Natural killer cell treated with Interleukin-12 subunit alpha and Interleukin-12 subunit beta and Interleukin-15 and Interleukin-18, amount 100 ng/mL, for 72 hours (primary cell): ENCODE measurements at places on chromosomes 4 and X. TPM values are rescaled to one million over a fixed set of nuclear protein-coding genes. Genes with fewer than 3 reads are reported as not detected.

The ATP1B4 gene
- not detected for total RNA-seq

The BRS3 gene
- not detected for total RNA-seq

The MGAT4D gene
- not detected for total RNA-seq

The SMIM31 gene
- total RNA-seq: not detected

The EPGN gene
- total RNA-seq: not detected

The ZMAT1 gene
- total RNA-seq: 1.4 TPM

The TLL1 gene
- 0.31 TPM for total RNA-seq

The SNCA gene
- total RNA-seq: 19.8 TPM

The FRG2 gene
- total RNA-seq: not detected

GRCh38 chr4:109254845-109255244 lies 47.6 kb downstream of the COL25A1 start:
- DNase-seq: no peak

- DNase-seq: no peak
Observed at GRCh38 chrX:140510306-140510676, 5.4 kb upstream of the SOX3 start.

- no peak for DNase-seq
Observed at GRCh38 chr4:81756973-81757372, 285.3 kb upstream of the RASGEF1B start.

DNA sequence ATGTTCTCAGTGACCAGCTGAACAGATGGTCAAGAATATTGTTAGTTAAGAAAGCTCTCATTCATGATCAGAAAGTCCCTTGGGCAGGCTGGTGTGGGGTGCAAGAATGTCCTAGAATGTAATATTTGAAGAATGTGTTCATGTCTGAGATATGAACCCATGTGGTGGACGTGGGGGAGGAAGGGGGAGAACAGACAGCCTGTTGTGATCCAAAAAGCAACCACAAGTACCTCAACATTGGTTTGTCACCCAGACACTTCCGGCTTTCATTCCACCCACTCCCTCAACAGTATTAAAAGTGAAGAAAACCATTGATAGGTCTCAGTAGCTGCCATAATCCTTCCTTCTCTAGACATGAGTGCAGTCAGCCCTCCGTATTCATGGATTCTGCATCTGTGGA lies 82.2 kb downstream of the MAML3 start:
- peak; percentile 88 for DNase-seq

- no peak for DNase-seq
Observed at GRCh38 chr4:172048666-172049065, 235.5 kb downstream of the GALNTL6 start.

- DNase-seq: peak; percentile 63
Observed at GRCh38 chr4:83114576-83114975, at the start of gene PLAC8. PLAC8 (minus strand) TSS chr4:83114729; CDS start chr4:83107921, 6,808 bp downstream.

GRCh38 chrX:82218361-82218760 lies 1016.5 kb downstream of the SH3BGRL start:
- no peak for DNase-seq

DNA sequence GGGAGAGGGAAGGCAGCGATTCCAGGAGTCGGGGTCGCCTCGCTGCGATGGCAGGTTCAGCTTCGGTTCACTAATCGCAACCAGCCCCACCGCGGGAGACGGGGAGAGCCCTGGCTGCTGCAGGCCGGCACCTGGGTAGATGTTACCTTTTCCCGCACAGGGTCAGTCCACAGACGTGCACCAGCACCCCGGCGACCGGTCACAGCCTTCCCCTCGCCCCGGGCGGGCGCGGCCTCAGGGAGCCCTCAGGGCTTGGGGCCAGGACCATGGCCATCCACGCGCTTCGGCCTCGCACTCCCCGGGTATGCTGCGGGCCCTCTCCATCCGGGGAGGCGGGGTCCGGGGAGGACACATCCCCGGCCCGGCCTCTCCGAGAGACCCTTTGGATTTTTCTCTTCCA lies 26.1 kb upstream of the EXOC1L start:
- DNase-seq: no peak

DNA sequence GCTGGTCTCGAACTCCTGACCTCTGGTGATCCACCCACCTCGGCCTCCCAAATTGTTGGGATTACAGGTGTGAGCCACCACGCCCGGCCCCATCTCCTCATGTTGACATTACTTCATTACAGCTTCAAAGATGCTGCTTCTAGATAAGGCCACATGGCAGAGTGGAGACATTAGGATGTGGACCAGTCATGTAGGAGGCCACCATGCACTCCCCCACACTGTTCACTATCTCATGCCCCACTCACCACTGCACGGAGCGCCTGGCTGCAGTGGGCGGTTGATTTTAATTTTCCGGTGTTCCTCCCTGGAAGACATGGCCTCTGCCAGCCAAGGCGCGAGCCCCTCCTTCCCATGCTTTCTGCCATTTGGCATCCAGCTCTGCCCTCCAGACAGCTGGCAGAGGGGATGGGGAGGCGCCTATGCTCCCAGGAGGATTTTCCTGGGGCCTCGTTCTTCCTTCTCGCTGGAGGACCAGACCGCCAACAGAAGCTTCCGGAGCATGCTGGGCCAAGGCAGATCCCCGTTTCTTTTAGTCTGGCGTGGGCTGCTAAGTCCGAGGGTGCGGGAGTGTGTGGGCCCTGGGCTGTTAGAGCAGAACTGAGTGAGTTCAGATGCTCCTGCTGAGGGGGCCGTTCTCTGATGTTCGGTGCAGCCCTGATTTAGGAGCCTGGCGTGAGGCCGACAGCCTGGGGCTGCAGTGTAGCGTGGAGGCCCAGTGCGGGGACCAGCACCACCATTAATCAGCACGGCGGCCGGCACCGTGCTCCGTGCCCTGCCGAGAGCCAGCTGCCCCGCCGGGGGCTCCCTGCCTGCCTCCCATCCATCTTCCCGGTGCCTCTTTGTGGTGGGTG lies 93.1 kb downstream of the SORCS2 start:
- DNase-seq: no peak

DNA sequence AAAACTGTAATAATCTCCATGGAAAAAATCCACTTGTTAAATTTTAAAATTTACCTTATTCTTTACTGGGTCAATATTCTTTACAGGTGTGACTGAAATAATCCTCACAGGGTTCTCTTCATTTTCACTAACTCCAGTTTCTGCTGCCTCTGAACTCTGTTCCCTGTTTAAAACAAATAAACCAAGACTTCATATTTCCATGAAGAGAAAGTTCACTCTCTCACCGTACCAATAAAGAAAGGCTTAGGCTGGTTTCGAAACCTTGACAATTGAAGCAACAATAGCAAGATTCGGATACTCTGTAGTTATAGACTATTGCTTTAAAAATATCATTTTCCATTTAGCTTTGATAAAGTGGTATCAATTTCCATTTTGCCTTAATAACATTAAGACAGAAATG lies 135.8 kb downstream of the PDS5A start:
- no peak for DNase-seq

DNA sequence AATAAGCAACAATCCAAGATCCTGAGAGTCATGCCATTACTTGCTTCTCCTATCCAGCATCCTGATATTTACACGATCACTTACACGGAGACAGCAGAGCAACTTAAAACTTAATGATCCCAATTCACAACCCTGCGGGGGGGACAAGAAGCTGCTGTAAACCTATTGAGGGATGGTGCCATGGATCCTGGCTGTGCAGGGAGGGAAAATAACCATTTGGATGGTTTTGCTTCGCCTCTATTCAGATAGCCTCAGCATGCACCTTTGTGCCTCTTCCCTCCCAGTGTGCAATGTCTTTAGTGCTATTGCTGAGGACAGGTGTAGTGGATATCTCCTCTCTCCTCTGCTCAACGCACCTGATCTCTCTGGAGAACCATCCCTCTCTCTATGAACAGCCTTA lies 89.7 kb upstream of the PPARGC1A start:
- no peak for DNase-seq

DNA sequence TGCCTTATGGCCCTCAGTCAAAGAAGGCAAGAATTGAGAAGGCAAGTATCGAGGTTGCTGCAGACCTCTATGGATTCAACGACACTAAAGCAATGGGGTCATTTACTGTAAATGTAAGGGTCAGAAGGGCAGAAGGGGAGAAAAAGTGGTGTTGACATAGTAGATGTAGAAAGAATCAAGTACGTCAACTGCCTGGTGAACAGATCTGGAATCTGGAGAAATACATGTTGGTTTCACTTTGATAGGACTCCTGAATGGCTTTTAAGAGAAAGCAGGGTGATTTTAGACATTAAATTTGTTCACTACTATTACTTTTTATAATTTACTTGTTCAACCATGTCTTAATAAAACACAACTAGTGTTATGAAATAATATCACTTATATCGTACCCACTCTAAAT lies 81.3 kb upstream of the FSTL5 start:
- no peak for DNase-seq

DNA sequence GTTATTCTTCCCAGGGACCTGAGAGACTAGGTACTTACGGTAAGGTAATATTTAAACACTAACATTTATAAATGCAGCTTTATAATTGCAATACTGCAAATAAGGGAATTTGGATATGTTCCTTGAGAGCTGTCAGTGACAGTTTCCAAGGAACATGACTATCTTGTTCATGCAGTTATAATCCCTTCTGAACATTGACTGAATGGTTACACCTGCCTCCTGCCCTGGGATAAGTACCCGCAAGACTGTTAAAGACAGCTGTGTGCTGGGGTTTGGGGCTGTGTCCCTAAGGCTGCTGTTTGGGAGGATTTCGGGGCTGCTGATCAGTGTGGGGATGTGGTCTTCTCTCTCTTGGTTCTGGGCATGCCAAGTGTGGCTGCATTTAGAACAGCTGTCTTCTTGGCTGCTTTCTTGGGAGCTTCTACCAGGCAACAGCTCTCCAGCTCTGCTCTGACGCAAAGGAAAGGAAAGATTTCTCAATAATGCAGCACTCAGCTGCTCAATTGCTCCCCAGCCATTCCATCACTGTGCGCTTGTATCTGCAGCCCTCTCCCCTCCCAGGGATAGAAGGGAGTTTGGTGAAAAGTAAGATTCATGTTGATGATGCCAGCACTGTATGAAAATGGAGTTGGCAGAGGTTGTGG lies 298.8 kb upstream of the TAPT1 start:
- no peak for DNase-seq

- DNase-seq: no peak
Observed at GRCh38 chrX:120238933-120239332, 11.7 kb upstream of the ZBTB33 start.

DNA sequence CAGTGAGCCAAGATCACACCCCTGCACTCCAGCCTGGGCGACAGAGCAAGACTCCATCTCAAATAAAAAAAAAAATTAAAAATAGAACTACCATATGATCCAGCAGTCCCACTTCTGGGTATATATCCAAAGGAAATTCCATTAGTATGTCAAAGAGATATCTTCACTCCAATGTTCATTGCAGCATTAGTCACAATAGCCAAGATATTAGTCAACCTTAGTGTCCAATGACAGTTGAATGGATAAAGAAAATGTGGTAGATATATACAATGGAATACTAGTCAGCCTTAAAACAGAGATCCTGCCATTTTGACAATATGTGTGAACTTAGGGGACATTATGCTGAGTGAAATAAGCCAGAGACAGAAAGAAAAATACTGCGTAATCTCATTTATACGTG lies 49.4 kb downstream of the C4orf46 start:
- no peak for DNase-seq

- DNase-seq: no peak
Observed at GRCh38 chrX:11558972-11559371, 106.7 kb downstream of the ARHGAP6 start.

GRCh38 chr4:183912585-183912984 lies 7.5 kb downstream of the STOX2 start:
- no peak for DNase-seq

DNA sequence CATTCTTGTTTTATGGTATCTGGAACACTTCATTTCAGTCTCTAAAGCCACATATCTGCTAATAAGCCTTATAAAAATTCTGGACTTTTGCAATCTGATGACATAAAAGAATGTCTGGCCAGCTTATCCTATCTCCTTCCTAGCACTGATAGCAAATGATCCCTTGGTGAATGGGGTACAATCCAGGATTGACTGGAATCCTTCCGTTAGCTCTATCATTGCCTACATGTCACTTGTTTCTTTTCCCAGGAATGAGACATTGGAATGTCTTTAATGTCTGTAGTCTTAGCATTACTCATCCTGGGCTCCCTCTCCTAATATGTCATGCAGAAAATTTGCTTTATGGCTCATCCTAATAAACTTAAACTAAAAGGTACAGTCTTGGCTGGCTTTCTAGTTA lies 14.8 kb upstream of the PABPC4L start:
- DNase-seq: no peak

DNA sequence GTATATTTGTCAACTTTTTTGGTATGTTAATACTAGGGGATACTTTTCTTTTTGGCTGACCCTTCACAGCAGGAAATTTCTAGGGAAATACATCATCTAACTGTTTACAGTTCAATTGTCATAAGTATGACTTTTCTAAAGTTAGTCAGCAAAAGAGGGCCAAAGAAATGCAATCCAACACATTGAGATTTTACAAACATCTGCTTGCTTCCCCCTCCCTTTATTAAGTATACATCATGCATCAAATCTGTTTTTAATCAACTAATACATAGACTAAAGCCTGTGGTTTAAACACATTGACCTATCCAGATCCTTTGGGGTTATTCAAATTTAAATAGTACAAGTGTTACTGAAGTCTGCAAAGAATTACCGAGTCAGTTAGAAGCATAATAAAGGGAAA lies 93.9 kb downstream of the MID1 start:
- DNase-seq: no peak
